Fibroblast of lung (primary cell): ENCODE measurements at places on chromosomes 3 and 15. TPM values are rescaled to one million over a fixed set of nuclear protein-coding genes. Genes with fewer than 3 reads are reported as not detected.

The ELL3 gene
- 6.7 and 10.1 TPM in 2 replicates for total RNA-seq

The SCAANT1 gene
- total RNA-seq = 1.7 TPM in 1 of 2 replicates, not detected in the other

The KNG1 gene
- total RNA-seq = not detected in 2 replicates

The CTXN2 gene
- not detected in 2 replicates for total RNA-seq

The CLDN18 gene
- total RNA-seq = not detected in 2 replicates

The TMEM115 gene
- total RNA-seq = 39.3 and 44.8 TPM in 2 replicates

The KCNAB1 gene
- total RNA-seq = 0.26 and 0.33 TPM in 2 replicates

The ROBO2 gene
- 1.5 and 1.8 TPM in 2 replicates for total RNA-seq

The NTRK3 gene
- 0.77 TPM in 1 of 2 replicates, not detected in the other for total RNA-seq

The RARB gene
- total RNA-seq = 9.4 and 10.3 TPM in 2 replicates

The REC114 gene
- total RNA-seq = not detected in 2 replicates

The RASSF1 gene
- 24.1 and 32.4 TPM in 2 replicates for total RNA-seq

The STARD5 gene
- total RNA-seq = 8.2 and 14.9 TPM in 2 replicates

The C2CD4B gene
- total RNA-seq = not detected in 2 replicates

The HHATL gene
- not detected in 2 replicates for total RNA-seq

The CPN2 gene
- total RNA-seq = not detected in 2 replicates

The SNX4 gene
- 23.8 and 28.8 TPM in 2 replicates for total RNA-seq

The UROC1 gene
- total RNA-seq = not detected in 2 replicates

The SEMA6D gene
- total RNA-seq = 9.5 and 13.4 TPM in 2 replicates

The P3H2 gene
- total RNA-seq = 4.6 and 20.5 TPM in 2 replicates

The PRICKLE2 gene
- 25.9 and 29.4 TPM in 2 replicates for total RNA-seq

The FANCI gene
- total RNA-seq = 5.6 and 13.4 TPM in 2 replicates

The MANF gene
- 55.3 and 60.1 TPM in 2 replicates for total RNA-seq

The DPPA2 gene
- total RNA-seq = not detected in 2 replicates

The GOLGA6A gene
- under 0.01 TPM in 1 of 2 replicates, not detected in the other for total RNA-seq

The USP19 gene
- total RNA-seq = 49.1 and 53.8 TPM in 2 replicates

The IL17RB gene
- 0.26 and 0.33 TPM in 2 replicates for total RNA-seq

The SKOR1 gene
- total RNA-seq = under 0.01 and 0.17 TPM in 2 replicates

The ZNF80 gene
- total RNA-seq = not detected in 2 replicates

The CEP97 gene
- 10.1 and 10.8 TPM in 2 replicates for total RNA-seq

The GRK7 gene
- under 0.01 TPM in 1 of 2 replicates, not detected in the other for total RNA-seq

The TERC gene
- total RNA-seq = 210 and 457 TPM in 2 replicates

The MCTP2 gene
- 5.6 and 14.5 TPM in 2 replicates for total RNA-seq

The POLQ gene
- total RNA-seq = 3.3 and 4.1 TPM in 2 replicates

The ITGA11 gene
- 29.6 and 43.7 TPM in 2 replicates for total RNA-seq

The ITIH1 gene
- not detected in 2 replicates for total RNA-seq

The FETUB gene
- not detected in 2 replicates for total RNA-seq

The SMAD3 gene
- 48.8 and 69.9 TPM in 2 replicates for total RNA-seq

The ZNF620 gene
- total RNA-seq = 1.3 and 1.5 TPM in 2 replicates

The HRH1 gene
- 30.6 and 32.6 TPM in 2 replicates for total RNA-seq

The TM6SF1 gene
- 2.3 and 3.6 TPM in 2 replicates for total RNA-seq

The LRRC2 gene
- total RNA-seq = 0.77 and 3.8 TPM in 2 replicates

The TRIM42 gene
- not detected in 2 replicates for total RNA-seq

The GREM1 gene
- total RNA-seq = 113 and 364 TPM in 2 replicates

The TBC1D23 gene
- total RNA-seq = 80.1 and 121 TPM in 2 replicates

The ALPK3 gene
- 0.26 and 0.50 TPM in 2 replicates for total RNA-seq

The MYZAP gene
- 0.17 TPM in 1 of 2 replicates, not detected in the other for total RNA-seq

The NAA80 gene
- total RNA-seq = 2.1 and 3.8 TPM in 2 replicates

The SLC41A3 gene
- 49.4 and 52.4 TPM in 2 replicates for total RNA-seq

The TMOD2 gene
- total RNA-seq = 8.0 and 11.2 TPM in 2 replicates

The NCK1 gene
- total RNA-seq = 53.2 and 59.5 TPM in 2 replicates

The SEMA5B gene
- not detected in 2 replicates for total RNA-seq

The CCDC13 gene
- total RNA-seq = 0.51 and 0.66 TPM in 2 replicates

The EIF4E3 gene
- total RNA-seq = 1.8 and 2.6 TPM in 2 replicates

The GOLGA8R gene
- 1.3 and 1.8 TPM in 2 replicates for total RNA-seq
